Nucleus accumbens (tissue), 56 donors: ENCODE measurements at places on chromosomes 4 and X.

DNA sequence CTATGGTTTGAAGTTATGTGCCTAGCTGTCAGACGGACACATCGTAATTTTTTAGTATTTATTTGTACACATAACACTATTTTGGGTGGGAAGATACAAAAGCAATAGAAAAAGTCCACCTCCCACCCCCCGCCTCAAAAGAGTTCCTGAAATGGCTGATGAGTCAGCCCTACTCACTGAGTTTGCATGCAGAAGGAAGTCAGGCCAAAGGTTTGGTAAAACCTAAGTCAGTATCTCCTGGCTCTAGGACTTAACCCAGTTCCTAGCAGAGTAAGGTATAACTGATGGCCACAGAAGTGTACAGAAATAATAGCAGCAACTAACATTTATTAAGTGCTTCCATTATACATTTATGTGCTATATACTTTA is 2.9 kb upstream of the KLHL2 start:
- no peak for DNase-seq

DNA sequence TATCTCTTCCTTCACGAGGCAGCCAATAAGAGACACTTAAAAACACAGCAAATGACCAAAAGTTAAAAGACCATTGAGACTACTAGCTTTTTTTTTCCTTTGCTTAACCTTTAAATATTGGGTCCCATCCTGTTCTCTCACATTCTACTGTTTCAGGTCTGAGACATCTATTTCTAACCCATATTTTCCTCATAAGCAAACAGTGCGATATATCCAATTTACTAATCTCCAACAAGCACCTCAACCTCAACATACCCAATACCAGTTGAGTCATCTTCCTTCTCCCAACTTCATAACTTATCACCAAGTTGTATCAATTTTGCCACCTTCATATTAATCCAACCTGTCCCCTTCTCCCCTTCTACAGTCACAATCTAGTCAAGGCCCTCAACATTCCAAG is 7.0 kb downstream of the AWAT1 start:
- no peak for DNase-seq

GRCh38 chr4:91127831-91128230 is 1000.6 kb downstream of the CCSER1 start:
- no peak for DNase-seq

- no peak for DNase-seq
These were observed 1.3 kb downstream of the HTR2C start for GRCh38 chrX:114584983-114585842.

DNA sequence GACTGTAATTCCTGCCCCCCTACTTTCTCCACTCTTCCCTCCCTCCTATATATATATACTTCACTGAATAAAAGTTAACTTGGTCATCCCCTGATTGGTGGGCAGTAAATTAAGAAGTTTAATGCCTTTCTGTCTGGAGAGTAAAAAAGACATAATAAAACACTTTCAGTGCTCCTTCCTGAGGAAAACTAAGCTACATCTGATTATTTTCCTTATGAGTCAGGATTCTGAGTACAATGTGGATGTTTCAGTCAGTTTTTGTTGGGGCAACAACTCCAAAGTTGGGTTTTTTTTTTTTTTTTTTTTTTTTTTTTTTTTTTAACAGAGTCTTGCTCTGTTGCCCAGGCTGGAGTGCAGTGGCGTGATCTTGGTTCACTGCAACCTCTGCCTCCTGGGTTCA is 22.0 kb upstream of the SUPT20HL2 start:
- DNase-seq: no peak

GRCh38 chrX:119518371-119518770 is 46.8 kb downstream of the STEEP1 start:
- DNase-seq: no peak

- DNase-seq: no peak
These were observed 202.5 kb downstream of the PALLD start for GRCh38 chr4:168699224-168699878.

DNA sequence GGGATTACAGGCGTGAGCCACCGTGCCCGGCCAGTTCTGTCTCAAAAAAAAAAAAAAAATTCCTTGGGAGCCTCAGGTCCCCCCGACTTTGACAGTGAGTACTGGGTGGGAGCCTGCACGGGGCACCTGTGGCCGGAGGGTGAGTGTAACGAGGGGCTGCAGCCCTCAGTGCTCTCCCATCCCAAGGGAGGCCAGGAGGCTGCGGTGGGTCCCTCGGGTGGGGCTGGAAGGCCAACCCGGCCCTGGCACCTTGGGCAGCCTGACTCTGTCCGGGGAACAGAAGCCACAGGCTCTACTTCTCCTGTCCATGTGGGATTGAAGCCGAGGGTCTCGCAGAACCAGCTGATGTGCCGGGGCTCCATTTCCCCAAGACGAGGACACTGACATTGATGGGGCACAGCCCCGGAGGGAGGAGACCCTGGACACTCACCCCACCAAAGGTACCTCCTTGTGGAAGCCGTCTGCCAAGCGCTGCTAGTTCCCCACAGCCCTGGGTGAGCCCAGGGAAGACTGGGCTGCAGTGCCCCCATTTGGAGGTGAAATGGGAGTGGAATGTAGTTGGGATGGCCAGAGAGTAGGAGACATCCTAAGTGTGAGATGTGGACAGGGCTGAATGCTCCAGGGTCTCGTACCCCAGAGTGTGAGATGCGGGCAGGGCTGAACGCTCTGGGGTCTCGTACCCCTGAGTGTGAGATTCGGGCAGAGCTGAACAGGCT is 2.3 kb upstream of the SLC26A1 start:
- DNase-seq: no peak

DNA sequence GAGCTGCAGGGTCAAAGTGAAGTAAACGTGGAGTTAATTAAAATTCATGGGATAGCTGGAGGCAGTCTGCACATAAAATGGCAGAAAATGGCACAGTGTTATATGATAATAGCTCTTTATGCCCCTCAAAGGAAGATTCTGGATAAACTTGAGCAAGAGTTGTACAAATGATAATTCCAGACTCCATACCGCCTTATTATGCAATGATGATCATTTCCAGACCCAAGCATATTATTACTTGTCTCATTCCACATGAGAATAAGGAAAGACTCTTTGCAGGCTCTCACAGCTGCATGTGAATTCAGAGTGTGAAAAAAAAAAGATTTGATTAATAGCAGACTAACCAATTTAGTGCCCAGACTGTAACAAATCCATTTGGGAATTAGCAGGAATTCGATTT is 105.4 kb downstream of the STK32B start:
- DNase-seq: no peak

DNA sequence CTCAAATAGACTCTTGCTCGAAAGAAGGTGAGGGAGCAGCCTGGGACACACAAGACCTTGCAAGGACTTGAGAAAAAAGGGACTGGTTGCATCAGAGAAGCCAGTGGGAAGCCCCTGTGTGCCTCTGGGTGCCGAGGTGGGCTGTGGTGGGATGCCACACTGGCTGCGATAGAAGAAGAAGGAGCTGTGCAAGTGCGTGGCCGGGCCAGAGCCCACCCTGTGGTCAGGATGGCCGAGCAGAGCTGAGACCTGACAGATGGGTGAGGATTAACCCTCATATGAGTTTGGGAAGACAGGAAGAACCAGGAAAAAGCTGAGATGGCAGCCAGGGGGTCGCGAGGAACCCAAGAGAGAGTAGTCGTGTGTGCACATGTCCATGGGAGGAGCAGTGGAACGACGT is 44.6 kb upstream of the HGFAC start:
- no peak for DNase-seq

DNA sequence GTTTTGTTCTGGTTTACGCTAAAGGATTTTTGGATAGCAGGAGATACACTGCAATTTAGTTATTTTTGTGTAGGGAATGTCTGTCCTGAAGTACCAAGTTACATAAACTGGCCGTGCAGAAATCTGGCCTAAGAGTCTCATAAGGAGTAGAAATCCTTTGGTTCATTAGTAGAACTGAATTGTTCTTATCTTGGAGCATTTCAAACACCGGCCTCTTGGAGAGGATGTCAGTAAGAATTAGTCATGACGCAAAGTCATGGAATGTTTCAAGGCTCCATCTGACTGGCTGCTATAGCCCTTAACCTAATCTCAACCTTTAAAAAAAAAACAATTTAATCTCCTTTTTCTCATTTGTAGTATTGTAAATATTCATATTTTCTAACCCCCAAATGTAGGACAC is 15.2 kb downstream of the PDLIM3 start:
- DNase-seq: no peak

DNA sequence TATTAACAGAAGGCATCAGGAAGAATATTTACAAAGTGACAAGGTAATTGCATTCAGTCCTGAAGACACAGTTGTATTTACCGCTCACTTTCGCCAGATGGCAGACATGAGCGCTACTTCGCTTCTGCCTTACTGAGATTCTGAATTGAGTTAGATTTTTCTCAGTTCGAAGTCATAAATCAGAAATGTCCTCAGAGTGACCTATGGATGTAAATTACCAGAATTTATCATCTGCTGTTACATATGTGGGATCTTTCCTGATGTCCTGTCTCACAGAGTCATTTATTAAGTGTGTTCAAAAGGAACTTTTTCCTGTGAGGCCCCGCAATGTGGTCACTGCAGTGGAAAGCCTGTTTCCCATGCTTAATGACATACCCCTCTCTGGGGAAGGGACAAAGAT is 97.3 kb upstream of the DCLK2 start:
- peak; percentile 21 for DNase-seq

- no peak for DNase-seq
These were observed 411.9 kb upstream of the EMCN start for GRCh38 chr4:100929758-100930157.

GRCh38 chr4:146245850-146246249 is 31.5 kb downstream of the REELD1 start:
- DNase-seq: no peak

DNA sequence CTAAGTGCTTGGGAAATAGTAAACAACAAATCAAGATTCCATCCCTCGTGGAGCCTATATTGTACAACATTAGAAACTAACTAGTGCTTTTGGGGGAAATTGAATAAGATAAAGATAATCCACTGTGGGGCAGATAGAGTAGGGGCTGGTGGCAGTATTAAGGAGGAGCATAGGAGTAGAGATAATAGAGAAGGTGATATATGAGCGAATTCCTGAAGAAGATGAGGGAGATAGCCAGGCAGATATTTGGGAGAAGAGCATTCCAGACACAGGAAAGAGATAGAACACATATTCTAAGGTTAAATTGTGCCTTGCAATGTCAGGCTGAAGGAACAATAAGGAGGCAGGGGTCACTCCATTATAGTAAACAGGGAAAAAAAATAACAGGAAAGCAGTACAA is 218.2 kb downstream of the GRID2 start:
- no peak for DNase-seq

DNA sequence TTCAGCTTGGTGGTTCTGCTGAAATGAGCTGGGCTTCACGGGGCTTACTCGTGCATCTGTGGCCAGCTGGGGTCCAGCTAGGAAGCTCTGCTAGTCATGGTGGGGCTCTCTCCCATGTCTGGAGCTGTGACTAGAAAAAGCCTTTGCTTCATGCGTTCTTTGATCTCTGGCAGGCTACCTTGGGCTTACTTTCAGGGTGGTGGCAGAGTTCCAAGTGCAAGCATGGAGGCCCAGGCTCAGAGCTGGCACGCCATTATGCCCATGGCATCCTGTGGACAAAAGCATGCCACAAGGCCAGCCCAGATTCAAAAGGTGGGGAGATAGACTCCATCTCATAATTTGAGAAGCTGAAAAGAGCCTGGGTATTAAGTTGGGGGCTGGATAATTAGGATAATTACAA is 55.4 kb upstream of the GBA3 start:
- no peak for DNase-seq

DNA sequence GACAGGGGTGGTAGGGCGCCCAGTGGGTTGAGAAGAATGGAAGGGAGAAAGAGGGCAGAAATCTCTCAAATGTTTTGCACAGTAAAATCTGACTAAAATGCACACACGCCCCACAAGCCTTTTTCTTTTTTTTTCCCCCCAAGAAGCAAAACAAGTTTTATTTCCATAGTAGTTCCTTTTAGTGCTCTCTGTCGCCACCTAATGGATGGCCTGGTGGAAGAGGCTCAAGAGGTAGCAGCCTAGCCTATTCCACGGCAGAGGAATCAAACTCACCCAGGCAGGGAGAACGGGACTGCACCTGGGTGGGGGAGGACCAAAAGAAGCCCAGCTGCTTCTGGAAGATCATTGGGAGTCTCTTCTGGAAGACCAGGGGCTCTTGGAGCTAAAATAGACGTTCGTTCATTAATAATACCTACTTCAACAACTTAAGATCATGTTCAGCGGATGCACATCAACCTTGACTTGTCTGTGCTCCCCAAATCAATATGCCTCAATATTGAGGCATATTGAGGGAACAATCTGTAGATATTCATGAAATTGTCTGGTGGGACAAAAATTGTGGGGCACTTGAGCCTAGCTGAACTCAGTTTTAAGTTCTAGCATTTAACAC is 31.6 kb upstream of the IRAK1 start:
- DNase-seq: peak; percentile 20

DNA sequence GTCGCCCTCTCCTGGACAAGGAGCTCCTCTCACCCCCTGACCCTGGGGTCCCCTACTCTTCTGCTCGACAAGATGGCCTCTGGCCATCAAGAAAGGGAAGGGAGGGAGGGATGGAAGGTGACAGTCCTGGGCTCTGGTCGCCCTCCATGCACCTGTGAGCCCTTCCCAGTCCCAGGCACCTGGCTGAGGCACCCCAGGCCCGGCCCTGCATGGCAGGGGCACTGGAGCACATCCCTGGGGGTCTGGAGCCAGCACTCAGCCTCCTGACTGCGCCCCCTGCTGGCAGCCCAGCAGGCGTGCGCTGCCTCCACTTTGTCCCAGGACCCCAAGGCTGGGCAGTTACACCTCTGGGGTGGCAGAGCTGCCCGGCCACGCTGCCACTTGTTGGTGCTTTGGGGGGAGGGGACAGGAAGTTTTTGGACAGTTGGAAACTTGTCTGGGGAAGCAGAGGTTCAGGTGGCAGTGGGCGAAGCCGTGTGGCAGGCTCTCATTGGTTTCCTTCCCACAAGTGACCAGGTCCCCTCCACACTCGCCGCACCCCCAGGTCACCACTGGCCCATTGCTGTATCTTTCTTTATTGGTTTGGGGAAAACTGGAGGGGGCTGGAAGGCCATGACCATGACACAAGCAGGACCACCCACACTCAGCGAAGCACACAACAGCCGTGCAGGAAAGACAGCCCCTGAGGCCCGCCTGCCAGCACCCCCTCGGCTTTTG is 4.3 kb downstream of the PNCK start:
- no peak for DNase-seq

GRCh38 chr4:9816285-9816684 is 34.9 kb downstream of the DRD5 start:
- no peak for DNase-seq

- DNase-seq: peak; percentile 61
These were observed 969 bp downstream of the STIM2 start for GRCh38 chr4:26861434-26862186.

- no peak for DNase-seq
These were observed 24.9 kb downstream of the PCDH7 start for GRCh38 chr4:30744957-30745640.

GRCh38 chrX:38110231-38110630 is 103.9 kb downstream of the SYTL5 start:
- DNase-seq: no peak

- DNase-seq: no peak
These were observed 51.6 kb upstream of the IL2 start for GRCh38 chr4:122508083-122508482.
